ENCODE measurements at places on chromosomes 4 and X.

- DNase-seq = no peak
Observed at GRCh38 chr4:43843501-43843900, 605.1 kb downstream of the KCTD8 start.

- DNase-seq = no peak
Observed at GRCh38 chr4:165711436-165711835, 161.6 kb upstream of the TLL1 start.

DNA sequence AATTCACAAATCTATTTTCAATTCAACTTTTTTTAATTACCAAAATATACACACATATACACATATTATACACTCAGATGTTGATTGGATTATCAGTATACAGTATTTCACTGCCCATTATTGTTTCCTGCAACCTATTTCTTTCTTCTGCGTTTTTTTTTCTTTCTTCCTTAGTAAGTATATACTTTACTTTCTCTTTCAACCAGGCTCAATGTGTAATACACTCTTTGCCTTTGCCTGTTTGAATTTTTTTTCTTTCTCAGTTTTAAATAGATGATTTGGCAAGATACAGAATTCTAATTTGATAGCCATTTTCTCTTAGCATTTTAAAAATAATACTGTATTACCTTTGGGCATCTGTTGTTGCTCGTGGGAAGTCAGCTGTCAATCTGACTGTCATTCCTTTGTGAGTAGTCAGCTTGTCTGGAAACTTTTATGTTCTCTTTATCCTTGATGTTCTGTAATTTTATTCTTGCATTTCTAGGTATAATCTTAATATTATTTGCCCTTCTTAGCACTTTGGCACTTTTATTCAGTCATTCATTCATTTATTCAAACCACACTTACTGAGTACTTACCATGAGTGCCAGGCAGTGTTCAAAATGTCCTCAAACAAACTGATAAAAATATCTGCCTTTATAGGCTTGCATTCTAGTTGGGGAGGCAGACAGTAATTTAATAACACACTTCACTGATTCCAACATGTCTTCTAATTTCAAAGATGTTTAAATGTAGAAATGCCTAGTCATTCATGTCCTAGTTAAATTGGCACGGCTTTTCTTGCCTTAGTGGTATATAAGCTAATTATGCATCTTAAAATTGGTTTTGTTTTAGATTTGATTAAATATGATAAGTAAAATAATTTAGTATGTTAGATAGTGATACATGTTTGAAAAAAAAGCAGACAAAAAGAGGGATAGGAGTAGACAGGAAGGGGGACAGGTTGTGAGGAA lies 3.7 kb downstream of the USP38 start:
- no peak for DNase-seq

DNA sequence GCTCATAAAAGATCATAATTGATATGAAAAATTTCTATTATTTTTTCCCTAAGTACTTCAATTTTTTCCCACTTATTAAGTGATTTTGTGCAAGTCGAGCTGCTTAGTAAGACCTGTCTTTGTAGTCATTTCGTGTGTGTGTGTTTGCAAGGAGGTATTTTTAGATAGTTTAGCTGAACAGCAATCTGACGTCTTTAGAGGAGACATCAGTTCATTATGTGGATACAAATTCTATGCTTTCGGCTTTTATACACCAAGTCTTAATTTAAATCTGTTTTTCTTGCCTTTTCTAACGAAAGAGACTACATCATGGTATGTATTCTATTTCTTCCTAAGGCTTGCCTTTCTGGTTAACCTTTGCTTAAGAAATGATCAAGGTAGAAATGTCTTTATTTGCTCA lies 179.4 kb downstream of the RAPGEF2 start:
- DNase-seq = no peak

GRCh38 chrX:153365670-153366069 lies 31.7 kb downstream of the ZNF275 start:
- DNase-seq = no peak

DNA sequence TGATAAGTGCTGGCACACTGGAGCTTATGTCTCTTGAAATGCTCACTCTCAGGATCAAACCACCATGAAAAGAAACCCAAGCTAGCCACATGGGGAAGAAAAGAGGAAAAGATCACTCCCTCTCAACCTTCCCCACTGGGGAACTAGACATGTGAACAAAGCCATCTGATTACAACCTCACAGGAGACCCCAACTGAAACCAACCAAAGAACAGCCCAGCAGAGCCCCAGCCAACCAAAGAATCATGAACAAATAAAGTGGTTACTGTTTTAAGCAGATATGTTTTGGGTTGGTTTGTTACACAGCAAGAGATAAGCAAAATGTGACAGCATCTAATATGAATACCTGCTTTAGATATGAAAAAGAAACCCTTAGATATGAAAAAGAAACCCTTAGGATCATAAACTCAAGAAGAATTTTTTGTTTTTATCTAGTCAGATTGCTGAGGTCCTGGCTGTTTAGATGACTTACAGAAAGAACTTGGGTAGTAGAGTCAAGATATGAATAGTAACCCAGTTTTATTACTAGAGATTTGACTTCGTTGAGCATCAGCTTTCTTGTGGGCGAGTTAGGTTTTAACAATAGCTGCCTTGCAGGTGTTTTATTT lies 23.7 kb upstream of the TLR7 start:
- no peak for DNase-seq

- DNase-seq = no peak
Observed at GRCh38 chr4:1883583-1883982, 12.4 kb downstream of the NSD2 start.

DNA sequence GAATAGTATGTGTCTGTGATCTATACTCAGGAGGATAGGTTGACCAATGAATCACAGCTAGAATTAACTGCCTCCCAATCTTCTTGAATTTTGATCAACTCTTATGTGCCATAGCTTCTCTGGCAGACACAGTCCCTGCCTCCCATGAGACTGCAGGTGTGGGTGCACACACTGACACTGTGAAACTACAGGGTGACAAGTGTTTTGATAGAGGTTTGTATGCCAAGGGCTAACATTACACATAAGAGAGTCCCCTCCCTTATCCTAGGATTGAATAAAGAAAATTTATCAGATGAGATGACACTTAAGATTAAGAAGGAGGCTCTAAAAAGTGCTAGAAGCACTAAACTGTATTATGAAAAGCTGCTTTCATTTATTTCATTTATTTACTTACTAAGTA lies 218.4 kb upstream of the BMP3 start:
- no peak for DNase-seq

DNA sequence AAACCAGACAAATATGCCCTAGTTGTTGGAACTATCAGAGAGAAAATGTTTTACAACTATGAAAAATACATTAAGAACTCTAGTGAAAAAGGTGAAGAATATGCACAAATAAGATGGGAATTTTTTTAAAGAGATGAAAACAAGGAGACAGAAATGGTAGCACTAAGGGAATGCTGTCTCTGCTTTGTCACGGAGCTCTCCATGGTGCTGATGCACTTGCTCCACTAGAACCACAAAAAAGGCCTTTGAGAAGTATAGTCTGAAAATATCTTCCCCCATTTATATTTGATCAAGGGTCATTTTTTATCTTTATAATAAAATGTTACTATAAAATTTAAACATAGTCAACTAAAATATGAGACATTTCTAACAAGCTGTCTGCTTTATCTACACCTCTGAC lies 1655.5 kb upstream of the AGA start:
- DNase-seq = peak; percentile 27

DNA sequence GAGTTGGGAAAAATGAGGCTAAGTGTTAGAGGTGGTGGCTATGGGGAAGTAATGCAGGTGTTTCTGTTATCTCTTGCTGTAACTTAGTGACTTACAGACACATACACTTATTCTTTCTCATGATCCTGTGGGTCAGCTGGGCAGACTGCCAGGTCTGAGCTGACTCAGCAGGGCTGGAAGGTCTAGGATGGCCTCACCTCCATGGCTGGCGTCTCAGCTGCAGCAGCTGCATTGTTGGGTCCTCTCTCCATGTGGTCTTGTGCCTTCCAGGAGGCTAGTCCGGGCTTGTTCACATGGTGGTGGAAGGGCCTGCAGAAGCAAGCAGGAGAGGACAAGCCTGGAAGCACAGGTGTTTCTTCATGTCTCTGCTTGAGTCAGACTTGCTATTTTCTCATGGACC lies 172.7 kb downstream of the NHS start:
- peak; percentile 71 for DNase-seq

DNA sequence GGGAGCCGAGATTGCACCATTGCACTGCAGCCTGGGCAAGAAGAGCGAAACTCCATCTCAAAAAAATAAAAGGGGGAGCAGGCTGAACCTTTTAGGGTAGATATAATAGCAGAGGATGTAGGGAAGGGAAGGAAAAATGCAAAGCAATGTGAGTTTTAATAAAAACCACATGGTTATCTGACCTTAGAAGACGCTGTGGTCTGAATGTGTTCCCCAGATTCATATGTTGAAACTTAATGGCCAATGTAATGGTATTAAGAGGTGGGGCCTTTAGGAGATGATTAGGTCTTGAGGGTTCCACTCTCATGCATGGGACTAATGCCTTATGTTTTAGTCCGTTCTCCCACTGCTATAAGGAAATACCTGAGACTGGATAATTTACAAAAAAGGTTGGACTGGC lies 114.1 kb upstream of the STX18 start:
- DNase-seq = peak; percentile 43

DNA sequence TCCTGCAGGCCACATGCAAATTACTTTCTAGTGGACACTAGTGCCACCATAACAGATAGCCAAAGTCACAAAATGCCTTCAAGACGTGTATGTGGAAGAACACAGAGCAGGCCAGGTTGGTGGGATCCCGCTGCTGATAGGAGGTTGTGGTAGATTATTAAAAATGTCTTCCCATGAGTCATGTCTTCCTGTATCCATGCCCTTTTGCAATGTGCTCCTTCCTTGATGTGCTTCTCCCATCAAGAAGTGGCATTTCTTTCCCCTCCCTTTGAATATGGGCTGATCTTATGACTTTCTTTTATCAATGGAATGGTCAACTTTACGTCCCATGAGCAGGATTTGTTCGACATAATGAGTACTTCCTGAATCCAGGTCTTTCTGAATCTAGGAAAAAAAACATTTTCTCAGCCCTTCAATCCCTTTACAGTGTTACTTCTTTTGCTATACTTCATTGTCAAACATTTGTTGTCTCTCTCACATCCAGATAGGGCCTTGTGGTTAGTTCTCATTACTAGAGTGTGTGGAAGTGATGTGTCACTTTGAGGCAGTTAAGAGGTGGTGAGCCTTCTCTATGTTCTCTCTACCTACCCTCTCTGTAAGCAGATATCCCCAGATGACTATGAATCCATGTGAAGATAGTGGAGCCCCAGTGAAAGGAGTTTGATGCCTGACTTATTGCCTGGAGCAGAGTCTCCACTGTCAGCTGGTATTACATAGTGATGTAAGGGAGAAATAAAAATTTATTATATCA lies 519.2 kb upstream of the DIPK2B start:
- DNase-seq = no peak

- no peak for DNase-seq
Observed at GRCh38 chrX:84155938-84156337, 32.1 kb downstream of the RPS6KA6 start.

GRCh38 chr4:80646061-80646460 lies 310.5 kb downstream of the CFAP299 start:
- no peak for DNase-seq

GRCh38 chrX:153878345-153878744 lies 7.6 kb downstream of the L1CAM start:
- DNase-seq = no peak

DNA sequence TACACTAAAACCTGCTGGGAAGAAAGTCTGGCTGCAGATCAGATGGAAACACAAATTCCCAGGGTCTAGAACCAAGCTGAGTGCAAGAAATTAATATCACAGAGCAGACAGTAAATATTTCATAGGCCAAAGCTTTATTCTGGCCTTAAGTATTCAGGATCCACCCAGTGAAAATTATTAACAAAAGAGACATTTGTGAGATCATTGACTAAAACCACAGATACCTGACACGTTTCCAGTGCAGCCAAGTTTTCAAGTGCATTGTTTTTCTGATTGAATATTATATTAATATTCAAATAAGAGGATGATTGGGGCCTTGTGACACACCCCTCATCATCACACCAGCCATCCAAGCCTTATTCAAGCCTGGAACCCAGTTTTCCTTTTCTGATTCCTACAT lies 10.3 kb downstream of the ELOVL6 start:
- no peak for DNase-seq

DNA sequence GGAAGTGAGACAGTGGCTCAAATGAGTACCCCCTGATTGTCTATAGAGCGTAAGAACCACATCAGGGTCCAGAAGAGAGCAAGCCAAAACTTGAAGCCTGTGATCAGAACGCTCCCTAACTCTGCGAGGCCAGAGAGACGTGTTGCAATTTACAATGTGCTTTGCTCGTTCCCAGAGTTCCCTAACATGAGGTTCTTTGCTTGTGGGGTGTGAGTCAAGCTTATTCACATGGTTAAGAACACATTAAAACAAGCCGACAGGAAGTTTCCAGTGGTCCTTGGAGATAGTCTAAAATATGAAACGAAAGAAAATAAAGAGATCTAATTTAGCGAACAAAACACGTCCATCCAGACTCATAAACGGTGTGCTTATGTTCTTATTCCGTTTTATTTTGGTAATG lies 702.3 kb downstream of the TRIML1 start:
- peak; percentile 2 for DNase-seq

DNA sequence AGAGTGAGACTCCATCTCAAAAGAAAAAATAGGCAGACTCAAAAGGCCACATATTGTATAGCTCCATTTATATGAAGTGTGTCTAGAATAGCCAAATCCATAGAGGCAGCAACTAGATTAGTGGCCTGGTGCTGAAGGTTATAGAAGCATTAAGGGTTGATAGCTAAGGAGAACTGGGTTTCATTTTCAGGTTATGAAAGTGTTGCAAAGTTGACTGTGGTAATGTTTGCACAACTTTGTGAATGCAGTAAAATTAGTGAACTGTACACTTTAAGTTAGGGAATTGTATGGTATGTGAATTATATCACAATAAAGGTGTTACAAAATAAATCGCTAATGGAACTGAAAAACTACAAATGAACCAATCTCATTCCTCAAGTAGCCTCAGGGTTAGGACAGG lies 28.3 kb downstream of the TXLNG start:
- no peak for DNase-seq

- DNase-seq = no peak
Observed at GRCh38 chr4:108174856-108175255, 6.1 kb upstream of the LEF1 start.

- DNase-seq = no peak
Observed at GRCh38 chr4:163279713-163280112, 52.7 kb downstream of the NPY1R start.

All from fibroblast of skin of right biceps (primary cell).